EL (cell line): ENCODE measurements at places on chromosomes 7 and 10.
A peak's percentile ranks its signal among the peaks of the same experiment; 100 is the strongest.

GRCh38 chr10:36899652-36900051 lies 225.7 kb upstream of the ANKRD30A start:
- DNase-seq: no peak

- DNase-seq: no peak
Measured at GRCh38 chr7:109955986-109956385, 1134.9 kb upstream of the LRRN3 start.

GRCh38 chr7:135965602-135966001 lies 11.6 kb downstream of the MTPN start:
- no peak for DNase-seq

- DNase-seq: peak; percentile 95
Measured at GRCh38 chr10:17348501-17349349, 105.7 kb downstream of the ST8SIA6 start.

- DNase-seq: peak; percentile 56
Measured at GRCh38 chr7:13989126-13989948, at the start of gene ETV1. ETV1 (minus strand) TSS chr7:13989666; CDS start chr7:13989052, 614 bp downstream.

GRCh38 chr7:20597339-20597738 lies 18.1 kb upstream of the ABCB5 start:
- DNase-seq: no peak

DNA sequence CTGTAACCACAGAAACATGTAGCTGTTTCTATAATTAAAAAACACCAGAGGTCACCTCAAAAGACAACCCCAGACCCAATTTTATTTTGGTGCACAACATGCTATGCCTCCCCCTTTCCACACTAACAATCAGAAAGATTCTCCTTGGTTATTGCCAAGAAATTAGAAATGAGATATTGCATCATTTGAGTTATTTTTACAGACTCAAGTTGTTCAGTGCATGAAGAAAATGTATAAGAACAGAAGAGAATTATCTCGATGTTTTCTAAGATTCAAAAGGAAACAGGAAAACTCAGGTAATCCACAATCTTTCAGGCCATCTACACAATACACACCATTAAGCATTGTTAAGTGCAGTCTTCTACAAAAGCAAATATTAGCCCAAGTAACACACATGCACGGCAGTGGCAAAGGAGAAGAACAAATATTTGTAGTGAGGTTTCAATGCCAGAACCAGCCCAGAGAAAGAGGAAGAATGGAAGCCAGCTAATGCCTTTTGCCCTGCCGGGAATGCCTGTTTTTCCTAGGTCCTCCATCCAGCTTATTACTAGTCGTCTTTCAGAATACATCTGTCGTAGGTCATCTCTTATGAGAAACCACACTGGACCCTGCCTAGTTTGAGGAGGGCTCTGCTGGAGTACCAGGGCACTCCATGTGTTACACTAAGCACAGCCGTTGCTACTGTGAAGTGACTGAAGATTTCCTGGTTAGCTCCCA lies 67.6 kb upstream of the C1GALT1 start:
- DNase-seq: no peak

- DNase-seq: peak; percentile 54
Measured at GRCh38 chr7:94907026-94907810, at the start of gene PPP1R9A. PPP1R9A (plus strand) TSS chr7:94907594; CDS start chr7:94910114, 2,520 bp downstream.

DNA sequence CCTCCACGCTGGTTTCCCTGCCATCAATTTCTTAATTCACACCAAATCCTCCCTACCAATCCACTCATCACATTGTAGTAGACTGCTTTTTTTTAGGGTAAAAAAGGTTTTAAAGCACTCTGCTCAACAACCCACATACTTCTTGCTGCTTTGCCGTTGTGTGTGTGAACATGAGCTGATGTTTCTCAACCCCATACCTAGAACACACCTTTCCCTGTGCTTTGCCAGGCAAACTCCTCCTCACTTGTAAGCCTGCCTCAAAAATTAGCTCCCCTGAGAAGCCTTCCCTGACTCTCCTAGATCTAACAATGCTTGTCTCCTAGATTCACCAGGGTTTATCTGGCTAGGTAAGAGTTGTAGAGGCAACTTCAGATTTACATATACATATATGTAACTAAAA lies 119.0 kb upstream of the FAM133B start:
- DNase-seq: no peak

- DNase-seq: peak; percentile 66
Measured at GRCh38 chr10:73907841-73908517, 3.0 kb upstream of the PLAU start.

DNA sequence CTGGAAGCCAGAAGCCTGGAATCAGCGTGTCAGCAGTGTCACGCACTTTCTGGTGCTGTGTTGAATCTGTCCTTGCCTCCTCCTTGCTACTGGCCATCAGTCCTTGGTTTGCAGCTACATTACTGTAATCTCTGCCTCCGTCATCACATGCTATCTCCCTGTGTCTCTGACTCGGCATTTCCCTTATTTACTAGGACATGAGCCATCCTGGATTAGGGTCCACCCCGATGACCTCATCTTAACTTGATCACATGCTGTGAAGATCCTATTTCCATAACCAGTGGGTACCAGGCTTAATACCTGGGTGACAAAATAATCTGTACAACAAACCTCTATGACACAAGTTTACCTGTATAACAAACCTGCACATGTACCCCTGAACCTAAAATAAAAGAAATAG lies 518.0 kb upstream of the KLF6 start:
- no peak for DNase-seq

- DNase-seq: no peak
Measured at GRCh38 chr10:105967256-105967655, 1197.2 kb downstream of the SORCS1 start.

- no peak for DNase-seq
Measured at GRCh38 chr7:106423821-106424475, 139.2 kb upstream of the NAMPT start.

DNA sequence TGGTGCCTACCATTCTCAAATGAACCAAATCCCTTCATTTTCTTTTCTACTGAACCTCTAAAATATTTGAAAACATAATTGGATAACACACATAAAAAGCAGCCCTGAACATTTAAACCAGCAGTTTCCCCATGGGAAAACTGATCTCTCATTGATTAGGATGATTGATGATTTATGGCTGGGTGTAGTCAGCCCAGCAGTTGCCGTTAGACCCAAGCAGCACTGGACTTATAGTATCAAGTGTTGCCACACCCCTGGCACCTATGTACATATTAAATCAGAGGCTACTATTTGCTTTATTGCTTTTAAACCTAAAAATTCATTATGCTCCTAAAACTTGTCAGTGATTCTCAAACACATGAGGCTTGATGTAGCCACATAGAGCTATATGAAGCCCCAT lies 20.2 kb upstream of the SLC25A13 start:
- no peak for DNase-seq
